ENCODE measurements at places on chromosomes 11 and 22. TPM values are rescaled to one million over a fixed set of nuclear protein-coding genes. Genes with fewer than 3 reads are reported as not detected.

GRCh38 chr11:126172596-126173038 lies 38.8 kb downstream of the RPUSD4 start:
- H3K36me3 ChIP-seq, result no peaks in the 10 kb centered on the region
- no peaks in the 10 kb centered on the region for H3K27me3 ChIP-seq
- no peak overlapping the region for H3K4me3 ChIP-seq
- no peaks in the 10 kb centered on the region for H3K4me1 ChIP-seq
- no peak for DNase-seq

Gene BTG4
- not detected for total RNA-seq

DNA sequence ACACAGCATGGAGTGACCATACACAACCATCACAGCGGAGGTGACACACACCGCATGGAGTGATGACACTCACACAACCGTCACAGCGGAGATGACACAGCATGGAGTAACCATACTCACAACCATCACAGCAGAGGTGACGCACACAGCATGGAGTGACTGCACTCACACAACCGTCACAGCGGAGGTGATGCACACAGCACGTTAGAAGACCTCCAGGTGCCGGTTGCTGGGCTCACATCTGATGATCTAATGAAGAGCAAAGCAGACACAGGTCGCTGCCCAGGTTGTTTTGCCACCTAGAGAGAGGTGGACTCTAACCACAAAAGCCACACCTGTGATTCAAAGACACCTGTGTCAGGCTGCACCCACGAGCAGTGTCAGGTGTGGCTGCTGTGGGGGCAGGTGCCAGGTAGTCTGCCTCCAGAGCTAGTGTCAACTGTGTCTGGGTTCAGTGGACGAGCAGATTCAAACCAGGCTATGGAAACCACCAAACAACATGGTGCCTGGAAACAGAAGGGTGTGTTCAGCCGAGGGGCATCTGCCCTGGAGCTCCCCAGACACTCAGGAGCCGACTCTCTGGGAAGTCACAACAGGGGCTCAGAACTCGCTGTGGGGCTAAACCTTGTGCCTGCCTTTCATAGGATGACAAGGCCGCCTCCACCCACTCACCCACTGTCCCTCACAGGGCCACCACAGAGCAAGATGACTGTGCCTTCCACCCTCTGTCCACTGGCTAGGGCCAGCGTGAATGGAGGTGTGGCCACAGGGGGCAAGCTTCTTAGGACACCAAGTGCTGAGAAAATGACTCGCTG lies 608.2 kb downstream of the TBC1D22A start:
- no peaks in the 10 kb centered on the region for H3K27me3 ChIP-seq
- H3K4me1 ChIP-seq, result no peaks in the 10 kb centered on the region
- no peaks in the 10 kb centered on the region for H3K36me3 ChIP-seq
- H3K4me3 ChIP-seq, result no peak overlapping the region
- no peak for DNase-seq

DNA sequence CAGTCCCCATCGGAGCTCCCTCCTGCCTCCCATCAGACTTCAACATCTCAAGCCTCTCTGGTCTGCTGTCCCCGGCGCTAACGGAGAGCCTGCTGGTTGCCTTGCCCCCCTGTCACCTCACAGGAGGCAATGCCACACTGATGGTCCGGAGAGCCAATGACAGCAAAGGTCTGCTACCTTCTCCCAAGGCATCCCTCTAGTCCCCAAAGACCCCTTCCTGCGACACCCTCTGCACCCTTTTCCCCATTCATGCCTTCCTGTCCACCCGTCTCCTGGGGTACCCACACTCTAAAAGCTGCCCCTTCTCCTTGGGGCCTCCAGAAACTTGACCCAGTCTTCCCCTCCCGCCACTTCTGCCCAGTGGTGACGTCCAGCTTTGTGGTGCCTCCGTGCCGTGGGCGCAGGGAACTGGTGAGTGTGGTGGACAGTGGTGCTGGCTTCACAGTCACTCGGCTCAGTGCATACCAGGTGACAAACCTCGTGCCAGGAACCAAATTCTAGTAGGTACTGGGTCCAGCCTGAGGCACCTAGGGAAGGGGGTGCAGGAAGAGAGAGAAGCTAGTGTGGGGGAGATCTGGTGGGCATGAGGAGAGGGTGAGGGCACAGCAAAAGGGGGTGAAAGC lies 860 bp downstream of the UPK2 start:
- DNase-seq, result peak; percentile 65
- H3K27me3 ChIP-seq, result no peaks in the 10 kb centered on the region
- no peak overlapping the region for H3K4me3 ChIP-seq
- H3K4me1 ChIP-seq, result no peaks in the 10 kb centered on the region
- no peak overlapping the region for H3K27ac ChIP-seq

Gene OR51B2
- total RNA-seq, result not detected

DNA sequence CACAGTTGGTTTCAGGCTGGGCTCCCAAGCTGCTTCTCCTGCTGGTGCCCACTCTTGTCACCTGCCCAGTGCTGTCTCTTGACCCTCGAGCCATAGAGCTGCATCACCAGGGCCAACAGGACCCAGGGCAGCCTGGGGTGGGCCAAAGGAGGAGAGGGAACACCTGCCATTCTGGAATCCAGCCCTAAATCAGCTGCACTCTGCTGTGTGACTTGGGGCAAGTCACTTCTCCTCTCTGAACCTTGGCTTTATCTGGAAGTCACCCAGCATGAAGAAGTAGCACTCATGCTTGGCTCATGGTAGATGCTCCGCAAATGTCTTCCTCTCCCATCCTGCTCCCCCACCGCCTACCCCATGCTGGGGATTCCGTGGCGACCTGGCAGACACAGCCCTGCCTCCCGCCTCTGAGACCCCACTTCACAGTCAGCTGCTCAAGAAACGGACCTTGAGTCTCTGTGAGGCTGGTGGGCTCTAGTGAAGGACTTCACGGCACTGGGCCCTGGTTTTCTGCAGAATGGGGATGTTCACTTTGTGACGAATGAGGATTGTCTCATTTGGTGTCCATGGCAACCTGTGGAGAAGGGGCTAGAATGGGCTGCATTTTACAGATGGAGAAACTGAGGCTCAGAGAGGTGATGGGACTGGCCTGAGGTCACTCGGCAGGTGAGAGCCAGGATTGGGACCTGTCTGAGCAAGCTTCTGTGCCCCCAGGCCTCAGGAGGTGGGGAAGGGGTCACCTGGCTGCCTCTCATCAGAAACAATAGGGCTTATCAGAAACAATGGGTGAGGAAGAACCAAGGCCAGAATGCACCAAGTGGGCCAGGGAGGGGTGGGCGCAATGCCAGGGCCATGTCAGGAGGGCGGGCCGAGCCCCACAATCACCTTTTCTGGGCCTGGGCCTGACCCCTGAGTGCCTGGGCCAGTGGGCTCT lies 12.4 kb downstream of the EMID1 start:
- no peaks in the 10 kb centered on the region for H3K36me3 ChIP-seq
- no peaks in the 10 kb centered on the region for H3K27me3 ChIP-seq
- peak; percentile 53 for DNase-seq
- no peak overlapping the region for H3K27ac ChIP-seq

DNA sequence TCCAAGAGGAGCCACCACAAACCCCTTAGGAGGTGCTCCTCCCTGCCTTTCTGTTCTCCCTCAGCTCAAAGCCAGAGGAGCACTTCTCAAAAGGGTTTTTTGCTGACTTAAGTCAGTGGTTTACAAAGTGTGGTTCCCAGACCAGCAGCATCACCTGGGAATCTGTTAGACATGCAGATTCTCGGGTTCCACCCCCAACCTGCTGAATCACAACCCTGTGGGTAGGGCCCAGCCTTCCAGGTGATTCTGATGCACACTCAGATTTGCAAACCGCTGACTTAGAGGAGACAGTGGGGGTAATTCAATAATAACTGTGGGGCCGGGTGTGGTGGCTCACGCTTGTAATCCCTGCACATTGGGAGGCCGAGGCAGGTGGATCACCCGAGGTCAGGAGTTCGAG lies 22.8 kb downstream of the CREB3L1 start:
- DNase-seq, result no peak
- H3K27me3 ChIP-seq, result no peaks in the 10 kb centered on the region
- no peak overlapping the region for H3K4me3 ChIP-seq

Gene THAP12
- total RNA-seq, result 39.3 TPM

Gene OTOG
- total RNA-seq, result 0.06 TPM

DNA sequence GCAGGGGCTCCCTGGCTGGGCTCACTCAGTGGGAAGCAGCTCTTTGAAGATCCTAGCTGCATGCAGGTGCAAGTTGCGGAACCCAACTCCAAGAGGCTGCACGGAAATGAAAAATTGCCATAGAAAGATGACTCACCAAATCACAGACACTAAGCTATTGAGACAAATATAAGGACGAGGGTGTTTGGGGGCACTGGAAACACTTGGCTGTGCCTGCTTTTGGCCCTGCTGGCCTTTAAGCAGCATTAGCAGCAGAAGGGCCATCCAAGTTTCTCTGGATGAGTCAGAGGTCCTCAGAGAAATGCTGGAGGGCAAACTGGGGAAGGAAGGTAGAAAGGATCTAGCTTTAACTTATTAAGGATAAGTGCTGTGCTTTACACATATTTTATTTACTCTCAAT lies 282.3 kb downstream of the KIRREL3 start:
- H3K27ac ChIP-seq, result no peak overlapping the region
- no peaks in the 10 kb centered on the region for H3K36me3 ChIP-seq
- DNase-seq, result no peak
- H3K4me1 ChIP-seq, result no peaks in the 10 kb centered on the region

GRCh38 chr11:123654566-123655081 lies at the start of gene SCN3B:
Gene SCN3B, minus strand, starts transcription at chr11:123654624. Its CDS starts 823 bp downstream, at chr11:123653801.
- peaks cover 13% of the 10 kb centered on the region for H3K27me3 ChIP-seq
- no peaks in the 10 kb centered on the region for H3K36me3 ChIP-seq
- no peaks in the 10 kb centered on the region for H3K4me1 ChIP-seq
- DNase-seq, result peak; percentile 91
- H3K4me3 ChIP-seq, result peak within 1 kb of the TSS; percentile 69

Gene OSBP2
- 4.0 TPM for total RNA-seq

Gene TMEM41B
- 32.4 TPM for total RNA-seq

- H3K4me3 ChIP-seq, result no peak overlapping the region
- no peaks in the 10 kb centered on the region for H3K4me1 ChIP-seq
- DNase-seq, result peak; percentile 64
- no peaks in the 10 kb centered on the region for H3K27me3 ChIP-seq
Measured at GRCh38 chr11:1854949-1855885, 2.3 kb downstream of the LSP1 start.
